ENCODE measurements at places on chromosomes 16 and 17. TPM values are rescaled to one million over a fixed set of nuclear protein-coding genes. Genes with fewer than 3 reads are reported as not detected.

- DNase-seq: no peak
Observed at GRCh38 chr16:75459691-75460090, 4.8 kb downstream of the TMEM170A start.

- no peak for DNase-seq
Observed at GRCh38 chr17:80202197-80202596, 17.9 kb downstream of the SGSH start.

DNA sequence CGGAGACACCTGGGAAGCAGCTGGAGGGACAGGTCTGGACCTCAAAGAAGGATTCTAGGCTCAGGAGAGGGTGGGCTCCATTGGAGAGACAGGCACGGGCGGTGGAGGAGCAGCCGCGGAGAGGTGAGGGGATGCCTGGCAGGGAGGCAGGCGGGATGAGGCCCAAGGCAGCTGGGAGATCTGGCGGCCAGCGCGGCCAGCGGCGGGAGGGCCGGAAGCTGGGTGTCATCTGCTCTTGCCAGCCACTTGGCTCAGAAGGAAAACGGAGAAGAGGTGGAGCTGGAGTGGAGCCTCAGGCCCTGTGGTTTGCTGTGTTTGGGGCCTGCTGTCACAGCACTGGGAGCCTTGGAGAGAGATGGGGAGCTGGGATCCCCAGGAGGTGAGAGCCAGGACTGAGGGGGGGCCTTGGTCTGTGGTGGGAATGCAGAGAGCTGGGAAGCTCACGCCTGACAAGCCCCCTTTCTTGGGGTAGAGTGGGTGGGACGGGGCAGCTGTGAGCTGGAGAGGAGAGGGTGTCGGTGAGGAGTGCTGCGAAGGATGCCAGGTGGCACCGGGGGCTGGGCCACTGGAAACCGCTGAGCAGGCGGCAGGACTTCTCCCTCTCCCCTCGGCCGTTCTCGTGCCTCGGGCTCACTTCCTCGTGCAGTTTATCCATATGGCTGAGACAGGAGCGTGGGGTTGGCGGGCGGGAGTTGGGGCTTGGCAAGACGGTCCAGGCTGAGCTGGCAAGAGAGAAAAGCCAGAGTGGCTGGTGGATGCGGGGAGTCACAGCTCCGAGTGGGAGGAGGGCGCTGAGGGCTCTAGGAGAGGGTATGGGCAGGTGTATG, 8.0 kb downstream of the TBC1D24 start:
- DNase-seq: peak; percentile 76

- no peak for DNase-seq
Observed at GRCh38 chr17:1906662-1907101, 76.9 kb downstream of the RPA1 start.

HOXB6 gene
- 44.0 TPM for polyA plus RNA-seq

- DNase-seq: no peak
Observed at GRCh38 chr17:66803474-66803951, 31.4 kb upstream of the CACNG5 start.

UMOD gene
- polyA plus RNA-seq: 4,168 TPM

ENPP7 gene
- 3.7 TPM for polyA plus RNA-seq

DNA sequence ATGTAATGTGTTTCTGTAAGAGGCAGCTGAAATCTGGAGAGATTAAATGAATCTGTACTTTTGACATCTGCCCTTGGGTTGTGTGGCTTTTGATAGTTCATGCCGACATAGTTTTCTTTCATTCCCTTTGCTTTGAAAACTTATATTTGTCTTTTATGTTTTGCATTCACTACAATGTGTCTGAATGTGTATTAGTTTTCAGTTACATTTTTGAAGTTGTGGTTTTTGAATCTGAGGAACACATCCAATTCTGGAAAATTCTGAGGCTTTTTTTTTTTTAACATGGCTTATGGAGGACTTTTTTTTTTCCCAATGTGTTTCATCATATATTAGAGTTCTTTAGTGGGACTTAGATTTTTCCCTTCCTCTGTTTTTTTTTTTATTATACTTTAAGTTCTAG, 683.7 kb upstream of the SOX9 start:
- no peak for DNase-seq

GRCh38 chr16:3672571-3673041, 18.1 kb downstream of the DNASE1 start:
- no peak for DNase-seq

DNA sequence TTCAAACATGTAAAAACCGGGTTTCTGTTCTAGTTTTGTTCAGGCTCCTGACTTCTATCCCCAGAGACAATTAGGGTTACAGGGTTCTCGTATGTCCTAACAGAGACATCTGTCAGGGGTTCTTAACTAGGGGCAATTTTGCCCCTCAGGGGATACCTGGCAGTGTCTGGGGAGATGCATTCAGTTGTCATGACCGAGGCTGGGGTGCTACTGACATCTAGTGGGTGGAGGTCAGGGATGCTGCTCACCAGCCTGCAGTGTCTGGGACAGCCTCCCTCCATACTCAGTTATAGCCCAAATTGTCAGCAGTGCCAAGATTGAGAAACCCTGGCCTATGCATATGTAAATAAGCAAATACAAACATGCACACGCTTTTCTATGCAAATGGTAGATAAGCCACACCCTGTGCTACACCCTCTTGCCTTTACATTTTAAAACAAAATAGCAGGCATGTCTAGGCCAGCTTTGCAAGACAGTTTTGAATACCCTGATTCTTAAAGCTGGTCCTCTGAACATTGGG, 37.4 kb downstream of the CLEC16A start:
- DNase-seq: no peak

DNA sequence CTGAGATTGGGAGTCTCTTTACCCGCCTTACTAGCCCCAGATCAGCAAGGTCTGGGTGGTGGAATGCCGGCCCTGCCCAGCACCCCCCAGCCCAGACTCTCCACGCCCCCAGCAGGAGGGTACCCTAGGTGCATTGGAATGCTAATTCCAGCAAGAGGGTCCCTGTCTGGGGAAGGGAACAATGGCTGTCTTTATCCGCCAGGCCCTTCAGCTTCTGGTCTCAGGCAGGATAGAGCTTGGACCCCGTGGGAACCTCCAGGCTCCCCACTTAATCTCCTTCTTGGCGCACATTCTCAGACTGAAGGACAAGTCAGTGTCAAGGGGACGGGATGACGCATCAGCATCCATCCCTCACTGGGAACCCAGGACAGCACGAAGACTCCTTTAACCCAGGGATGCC, 85.1 kb downstream of the LITAF start:
- no peak for DNase-seq

All from kidney (tissue), 22 donors.